ENCODE measurements at places on chromosomes 5 and 9.

GRCh38 chr5:176810687-176811501, 535 bp downstream of the UNC5A start:
- no peak for DNase-seq

- no peak for DNase-seq
Observed at GRCh38 chr5:34735491-34736426, 79.6 kb downstream of the RAI14 start.

DNA sequence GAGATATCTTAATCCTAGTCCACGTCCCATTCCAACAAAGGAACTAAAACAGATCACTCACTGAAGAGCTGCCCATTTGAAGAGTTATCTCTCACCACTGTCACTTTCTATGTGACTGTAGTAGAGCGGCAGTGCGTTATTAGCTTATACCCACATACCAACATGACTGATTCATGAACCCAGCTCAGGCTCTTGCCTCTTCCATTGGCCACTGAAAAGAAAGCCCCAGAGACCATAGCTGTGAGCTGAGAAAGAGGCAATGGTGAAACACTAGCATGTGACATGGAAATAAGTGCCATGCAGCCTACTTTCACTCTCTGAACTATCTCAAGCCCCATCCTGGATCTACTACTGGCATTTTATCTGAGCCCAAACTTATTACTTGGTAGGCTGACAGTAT, 151.7 kb upstream of the MOCS2 start:
- peak; percentile 14 for DNase-seq

DNA sequence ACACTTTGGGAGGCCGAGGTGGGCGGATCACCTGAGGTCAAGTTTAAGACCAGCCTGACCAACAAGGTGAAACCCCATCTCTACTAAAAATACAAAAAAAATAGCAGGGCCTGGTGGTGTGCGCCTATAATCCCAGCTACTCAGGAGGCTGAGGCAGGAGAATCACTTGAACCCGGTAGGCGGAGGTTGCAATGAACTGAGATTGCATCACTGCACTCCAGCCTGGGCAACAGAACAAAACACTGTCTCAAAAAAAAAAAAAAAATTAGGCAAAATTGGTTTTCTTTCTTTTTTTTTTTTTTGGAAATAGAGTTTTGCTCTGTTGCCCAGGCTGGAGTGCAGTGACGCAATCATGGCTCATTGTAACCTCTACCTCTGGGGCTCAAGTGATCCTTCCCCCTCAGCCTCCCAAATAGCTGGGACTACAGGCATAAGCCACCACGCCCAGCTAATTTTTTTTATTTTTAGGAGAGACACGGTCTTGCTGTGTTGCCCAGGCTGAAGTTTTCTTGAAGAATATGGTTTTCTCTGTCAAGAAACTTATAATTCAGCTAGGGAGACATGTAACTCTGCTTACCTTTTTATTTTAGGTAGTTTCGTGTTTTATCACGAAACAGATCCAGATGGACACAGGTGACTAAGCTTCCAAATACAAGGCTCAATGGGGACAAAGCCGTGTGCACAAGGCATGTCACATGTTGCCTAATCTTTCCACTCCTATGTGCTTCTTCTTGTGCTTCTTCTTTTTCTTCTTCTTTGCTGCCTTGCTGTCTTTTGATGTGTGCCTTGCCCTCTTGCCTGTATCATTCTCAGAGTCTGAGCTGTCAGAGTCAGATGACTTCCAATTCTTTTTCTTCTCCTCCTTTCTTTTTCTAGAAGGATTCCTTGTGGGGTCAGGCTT, 14.3 kb downstream of the TTC1 start:
- no peak for DNase-seq

GRCh38 chr5:14218480-14218879, 75.3 kb downstream of the TRIO start:
- no peak for DNase-seq

- no peak for DNase-seq
Observed at GRCh38 chr9:22645893-22646292, 199.3 kb downstream of the DMRTA1 start.

DNA sequence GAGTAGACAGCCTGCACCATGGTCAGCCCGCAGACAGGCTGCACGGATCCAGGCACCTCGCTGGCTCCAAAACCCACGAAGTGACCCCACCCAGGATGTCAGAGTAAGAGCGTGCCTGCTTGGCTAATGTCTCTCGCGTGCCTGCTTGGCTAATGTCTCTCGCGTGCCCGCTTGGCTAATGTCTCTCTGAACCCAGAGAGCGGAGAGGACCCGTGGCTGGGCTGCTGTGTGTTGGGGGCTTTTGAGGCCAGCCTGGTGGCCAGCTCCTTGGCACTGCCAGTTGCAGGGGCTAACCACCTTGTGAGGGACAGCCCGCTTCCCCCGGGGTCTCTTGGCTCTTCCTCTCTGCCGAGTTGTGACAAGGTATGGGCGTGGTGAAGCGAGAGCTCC, 8.9 kb upstream of the RXRA start:
- no peak for DNase-seq

- DNase-seq, result no peak
Observed at GRCh38 chr9:131447148-131447547, 53.3 kb downstream of the PRRC2B start.

DNA sequence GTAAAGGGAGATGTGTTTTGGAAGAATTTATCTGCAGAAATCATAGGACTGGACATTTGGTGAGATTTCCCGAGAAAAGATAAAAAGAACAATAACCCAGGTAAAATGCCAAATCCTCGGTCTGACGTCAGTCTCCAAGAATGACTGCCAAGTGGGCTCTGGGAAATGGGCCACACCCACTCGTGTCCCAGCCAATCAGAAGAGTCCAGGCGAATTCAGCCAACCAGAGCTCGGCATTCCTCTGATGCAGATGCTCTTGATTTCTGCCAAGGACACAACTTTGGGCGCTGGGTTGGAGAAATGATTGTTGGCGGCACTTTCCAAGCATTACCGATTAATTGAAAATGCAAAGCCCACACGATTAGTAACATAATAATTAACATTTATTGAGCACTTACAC, 73.3 kb downstream of the FGF18 start:
- DNase-seq, result no peak

GRCh38 chr5:175842951-175843793, 28.2 kb upstream of the CPLX2 start:
- DNase-seq, result peak; percentile 72

- peak; percentile 20 for DNase-seq
Observed at GRCh38 chr9:2231829-2232228, 216.7 kb downstream of the SMARCA2 start.
